ENCODE measurements at places on chromosomes 4 and X.

GRCh38 chr4:153748378-153748777 lies 11.4 kb downstream of the RNF175 start:
- DNase-seq, result no peak

DNA sequence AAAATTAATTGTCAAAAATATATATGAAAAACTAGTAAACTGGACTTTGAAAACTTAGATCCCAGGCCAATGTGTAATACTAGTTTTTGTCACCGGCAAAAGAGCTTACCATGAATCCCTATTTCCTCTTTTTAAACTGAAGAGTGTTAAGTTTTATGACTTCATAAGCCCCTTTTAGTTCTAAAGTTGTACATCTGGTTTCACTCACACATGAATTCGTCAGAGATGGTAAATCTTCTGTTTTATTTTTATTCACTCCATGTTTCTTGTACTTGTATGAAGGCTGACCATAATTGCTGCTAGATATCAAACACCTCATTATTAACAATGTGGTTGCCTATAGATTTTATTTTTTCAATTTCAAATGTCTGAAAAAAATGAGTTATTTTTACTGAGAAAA lies 827.9 kb downstream of the PCDH7 start:
- DNase-seq, result no peak

DNA sequence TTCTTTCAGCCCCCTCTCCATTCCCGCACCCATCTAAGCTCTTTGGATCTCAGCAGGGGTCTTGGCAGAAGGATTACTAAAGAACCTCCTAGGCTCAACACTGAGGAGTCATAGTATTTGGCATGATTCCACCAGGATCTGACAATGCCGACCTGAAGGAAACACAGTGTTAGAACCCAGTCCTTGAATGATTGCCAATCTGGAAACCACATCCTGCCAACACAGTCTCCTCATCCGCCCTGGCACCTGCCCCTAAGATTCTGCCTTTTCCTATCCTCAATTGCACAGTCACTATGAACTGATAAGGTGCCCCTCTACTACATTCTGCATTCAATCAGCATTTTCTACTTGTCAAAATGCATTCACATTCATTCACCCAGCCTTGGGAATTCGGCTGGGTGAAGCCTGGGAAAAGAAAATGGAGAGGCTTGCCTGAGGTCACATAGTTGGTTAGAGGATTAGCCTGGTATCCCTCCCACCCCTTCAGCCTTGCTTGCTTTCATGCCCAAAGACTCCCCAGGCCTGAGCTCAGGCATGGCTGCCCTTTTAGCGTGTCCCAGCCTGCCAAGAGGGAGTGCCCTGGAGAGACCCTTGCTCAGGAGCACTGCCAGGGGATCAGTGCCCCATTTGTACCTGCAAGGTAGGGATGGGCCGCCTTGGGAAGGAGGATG lies 2.2 kb upstream of the CLDN2 start:
- peak; percentile 65 for DNase-seq

DNA sequence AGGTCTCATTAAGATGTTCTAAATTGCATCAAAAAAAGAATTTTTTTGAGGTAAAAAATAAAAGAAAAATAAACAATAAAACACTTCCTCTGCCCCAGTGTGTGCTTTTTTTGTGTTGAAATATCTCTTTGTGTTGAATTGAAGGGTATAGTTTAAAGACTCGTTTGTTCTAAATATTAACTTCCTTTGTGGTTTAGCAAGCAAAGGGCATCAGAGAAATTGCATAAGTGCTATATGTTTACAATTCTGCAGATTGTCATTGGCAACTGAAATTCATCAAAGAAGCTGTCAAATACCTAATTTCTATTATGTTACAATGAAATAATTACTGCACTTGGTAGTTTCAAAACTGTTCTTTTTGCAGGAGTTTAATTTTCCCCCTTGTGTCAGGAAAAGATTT lies 260.5 kb downstream of the DKK2 start:
- DNase-seq, result no peak

- peak; percentile 7 for DNase-seq
Observed at GRCh38 chr4:32025851-32026459, 1305.8 kb downstream of the PCDH7 start.

DNA sequence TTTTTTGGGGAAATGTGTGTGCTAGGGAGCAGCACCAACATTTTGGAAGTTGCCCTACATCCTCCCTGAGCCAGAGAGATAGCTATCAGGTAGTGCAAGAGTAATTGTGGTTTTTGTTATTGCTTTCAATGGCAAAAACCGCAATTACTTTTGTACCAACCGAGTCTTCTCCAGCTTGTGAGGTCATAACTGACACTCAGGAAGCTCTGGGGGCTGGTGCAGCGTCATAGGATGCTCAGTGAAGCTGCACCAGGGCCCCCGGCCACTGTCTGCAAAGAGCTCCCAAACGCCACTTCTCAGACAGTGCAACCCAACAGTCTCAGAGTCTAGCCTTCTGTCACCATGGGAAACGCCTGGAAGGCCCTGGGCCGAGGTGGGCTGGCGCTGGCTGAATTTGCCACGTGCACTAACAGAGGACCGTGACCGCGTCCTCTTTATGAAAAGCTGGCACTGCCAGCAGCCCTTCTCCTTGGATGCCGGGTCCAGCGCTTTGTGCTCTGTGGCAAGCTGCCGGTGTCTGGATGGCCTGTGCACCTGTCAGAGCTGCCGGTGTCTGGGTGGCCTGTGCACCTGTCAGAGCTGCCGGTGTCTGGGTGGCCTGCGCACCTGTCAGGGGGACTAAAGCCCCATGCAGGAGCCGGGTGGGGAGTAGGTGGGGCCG lies 19.4 kb downstream of the SH3TC1 start:
- no peak for DNase-seq

- peak; percentile 8 for DNase-seq
Observed at GRCh38 chrX:131725001-131725654, 181.3 kb downstream of the OR13H1 start.

DNA sequence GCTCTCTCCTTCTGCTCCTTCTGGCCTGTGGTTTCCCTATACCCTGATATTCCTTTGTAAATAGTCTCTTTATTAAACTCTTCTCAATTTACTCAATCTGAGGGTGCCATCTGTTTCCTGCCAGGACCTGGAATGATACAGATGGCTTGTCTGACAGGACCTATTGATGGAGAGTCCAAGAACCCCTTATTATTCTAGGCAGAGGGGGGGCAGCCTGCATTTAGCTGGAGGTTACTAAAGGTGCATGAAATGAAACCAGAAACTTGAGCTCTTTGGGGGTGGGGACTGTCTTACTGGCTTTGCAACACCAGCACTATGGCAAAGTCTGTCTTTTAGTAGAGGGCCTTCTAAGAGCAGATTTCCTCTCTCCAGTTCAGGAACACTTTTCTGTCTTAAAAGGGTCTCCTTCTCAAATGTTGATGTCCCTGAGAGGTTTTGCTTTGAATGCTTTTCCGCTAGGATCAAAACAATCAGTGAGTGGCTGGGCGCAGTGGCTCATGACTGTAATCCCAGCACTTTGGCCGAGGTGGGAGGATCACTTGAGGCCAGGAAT lies 162.5 kb upstream of the MED14 start:
- DNase-seq, result no peak

DNA sequence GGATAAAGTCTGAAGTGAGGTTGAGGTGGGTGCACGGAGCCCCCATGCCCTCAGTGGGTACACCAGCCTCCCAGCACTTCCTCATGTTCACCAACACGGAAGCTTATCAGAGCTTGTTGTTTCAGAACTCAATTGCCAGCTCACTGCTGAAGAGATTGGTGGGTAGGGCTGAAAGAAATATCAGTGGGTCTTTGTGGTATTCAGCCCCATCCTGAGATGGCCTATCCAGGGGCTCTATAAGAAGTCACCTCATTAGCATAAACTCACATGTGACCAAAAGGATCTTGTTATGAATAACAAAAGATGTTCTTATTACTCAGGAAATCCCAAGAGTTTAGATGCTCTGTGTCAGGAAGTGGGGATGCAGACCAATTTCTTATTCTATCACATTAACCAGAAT lies 177.3 kb downstream of the ARHGAP10 start:
- no peak for DNase-seq

DNA sequence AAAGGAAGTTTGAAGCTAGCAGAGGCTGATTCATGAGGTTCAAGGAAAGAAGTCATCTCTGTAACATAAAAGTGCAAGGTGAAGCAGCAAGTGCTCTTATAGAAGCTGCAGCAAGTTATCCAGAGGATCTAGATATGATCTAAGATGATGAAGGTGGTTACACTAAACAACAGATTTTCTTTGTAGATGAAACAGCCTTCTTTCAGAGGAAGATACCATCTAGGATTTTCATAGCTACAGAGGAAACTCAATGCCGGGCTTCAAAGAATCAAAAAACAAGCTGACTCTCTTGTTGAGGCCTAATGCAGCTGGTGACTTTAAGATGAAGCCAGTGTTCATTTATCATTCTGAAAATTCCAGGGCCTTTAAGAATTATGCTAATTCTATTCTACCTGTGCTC lies 28.8 kb downstream of the NR0B1 start:
- DNase-seq, result no peak

- no peak for DNase-seq
Observed at GRCh38 chr4:2068566-2068965, 9.4 kb downstream of the NAT8L start.

GRCh38 chr4:145939856-145940255 lies 1.2 kb upstream of the ZNF827 start:
- no peak for DNase-seq

- peak; percentile 68 for DNase-seq
Observed at GRCh38 chr4:145523117-145523516, 41.5 kb downstream of the SMAD1 start.

DNA sequence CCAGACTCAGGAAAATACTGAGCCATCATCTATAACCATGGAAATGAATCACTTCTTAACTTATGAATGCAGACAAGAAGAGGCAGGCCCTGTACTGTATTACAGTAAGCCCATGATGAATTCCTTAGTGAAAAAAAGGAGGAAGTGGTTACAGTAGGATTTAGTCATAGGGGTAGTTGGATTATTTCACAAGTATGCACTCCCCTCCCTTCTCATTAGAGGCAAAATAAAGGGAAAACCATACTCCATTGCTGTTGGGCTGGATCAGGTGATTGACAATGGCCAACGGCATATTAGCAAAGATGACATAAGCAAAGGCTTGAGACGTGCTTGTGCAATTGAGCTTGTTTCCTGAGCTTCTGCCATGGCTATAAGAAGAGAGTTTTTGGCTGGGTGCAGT lies 181.1 kb upstream of the PRPS2 start:
- peak; percentile 39 for DNase-seq

DNA sequence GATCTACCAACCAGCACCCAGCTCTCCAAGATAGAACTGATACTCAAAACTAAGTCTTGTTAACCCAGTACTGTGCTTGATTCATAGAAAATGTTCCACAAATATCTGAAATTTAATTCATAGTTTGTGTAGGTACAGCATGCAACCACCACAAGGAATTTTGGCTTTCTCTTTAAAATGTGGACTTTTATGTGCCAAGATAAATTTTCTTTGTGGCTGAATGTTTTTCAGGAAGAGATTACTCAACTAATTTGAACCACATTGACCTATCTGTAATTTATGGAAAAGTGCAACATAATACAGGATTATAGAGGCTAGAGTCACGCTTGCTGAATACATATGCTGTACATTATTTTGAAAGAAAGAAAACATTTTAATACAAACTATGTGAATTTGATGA lies 730.8 kb downstream of the IL1RAPL1 start:
- no peak for DNase-seq

GRCh38 chr4:7656244-7656800 lies 221.6 kb upstream of the PSAPL1 start:
- no peak for DNase-seq

GRCh38 chr4:155611501-155611900 lies 55.1 kb upstream of the GUCY1A1 start:
- no peak for DNase-seq

DNA sequence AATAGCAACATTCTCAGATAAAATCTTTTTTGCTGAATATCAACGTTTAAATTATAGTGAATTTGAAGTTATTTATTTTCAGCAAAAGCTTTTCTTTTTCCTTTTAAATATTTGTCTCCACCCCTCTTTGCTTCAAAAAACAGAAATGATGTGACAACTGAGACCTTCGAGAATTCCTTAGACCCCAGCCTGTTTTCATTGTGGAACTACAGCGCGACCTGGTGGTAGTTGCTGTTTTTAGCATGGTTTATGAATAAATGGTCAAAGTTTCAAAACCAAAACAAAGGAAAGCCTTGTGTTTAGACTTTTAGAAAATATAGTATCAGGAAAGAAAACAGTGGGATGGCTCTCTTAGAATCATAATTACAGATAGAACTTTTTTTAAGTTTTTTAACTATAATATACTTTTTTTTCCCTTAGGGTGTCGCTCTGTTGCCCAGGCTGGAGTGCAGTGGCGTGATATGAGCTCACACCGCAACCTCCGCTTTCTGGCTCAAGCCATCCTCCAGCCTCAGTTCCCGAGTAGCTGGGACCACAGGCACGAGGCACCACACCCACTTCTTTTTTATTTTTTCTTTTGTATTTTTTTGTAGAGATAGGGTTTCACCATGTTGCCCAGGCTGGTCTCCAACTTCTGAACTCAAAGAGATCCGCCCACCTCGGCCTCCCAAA lies 26.8 kb upstream of the TMEM184C start:
- peak; percentile 52 for DNase-seq
